ENCODE measurements at places on chromosomes 4 and X.

DNA sequence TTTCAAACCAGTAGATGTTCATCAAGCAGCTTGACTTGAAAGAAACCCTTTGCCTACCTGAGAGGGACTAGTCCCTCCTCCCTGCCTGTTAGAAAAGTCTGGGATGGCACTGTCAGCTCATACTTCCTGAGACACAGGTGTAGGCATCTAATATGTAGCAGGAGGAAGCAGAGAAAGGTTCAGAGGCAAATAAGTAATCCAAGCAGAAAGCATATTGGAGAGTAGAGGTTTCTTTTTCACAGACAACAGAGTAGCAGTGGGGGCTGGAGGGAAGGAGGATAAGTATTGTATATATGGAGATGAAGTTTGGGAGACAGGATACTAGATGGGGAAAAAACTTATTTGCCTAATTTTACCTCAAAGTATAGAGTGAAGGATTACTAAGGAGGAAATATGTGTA is 81.5 kb downstream of the FNIP2 start:
- DNase-seq = no peak

DNA sequence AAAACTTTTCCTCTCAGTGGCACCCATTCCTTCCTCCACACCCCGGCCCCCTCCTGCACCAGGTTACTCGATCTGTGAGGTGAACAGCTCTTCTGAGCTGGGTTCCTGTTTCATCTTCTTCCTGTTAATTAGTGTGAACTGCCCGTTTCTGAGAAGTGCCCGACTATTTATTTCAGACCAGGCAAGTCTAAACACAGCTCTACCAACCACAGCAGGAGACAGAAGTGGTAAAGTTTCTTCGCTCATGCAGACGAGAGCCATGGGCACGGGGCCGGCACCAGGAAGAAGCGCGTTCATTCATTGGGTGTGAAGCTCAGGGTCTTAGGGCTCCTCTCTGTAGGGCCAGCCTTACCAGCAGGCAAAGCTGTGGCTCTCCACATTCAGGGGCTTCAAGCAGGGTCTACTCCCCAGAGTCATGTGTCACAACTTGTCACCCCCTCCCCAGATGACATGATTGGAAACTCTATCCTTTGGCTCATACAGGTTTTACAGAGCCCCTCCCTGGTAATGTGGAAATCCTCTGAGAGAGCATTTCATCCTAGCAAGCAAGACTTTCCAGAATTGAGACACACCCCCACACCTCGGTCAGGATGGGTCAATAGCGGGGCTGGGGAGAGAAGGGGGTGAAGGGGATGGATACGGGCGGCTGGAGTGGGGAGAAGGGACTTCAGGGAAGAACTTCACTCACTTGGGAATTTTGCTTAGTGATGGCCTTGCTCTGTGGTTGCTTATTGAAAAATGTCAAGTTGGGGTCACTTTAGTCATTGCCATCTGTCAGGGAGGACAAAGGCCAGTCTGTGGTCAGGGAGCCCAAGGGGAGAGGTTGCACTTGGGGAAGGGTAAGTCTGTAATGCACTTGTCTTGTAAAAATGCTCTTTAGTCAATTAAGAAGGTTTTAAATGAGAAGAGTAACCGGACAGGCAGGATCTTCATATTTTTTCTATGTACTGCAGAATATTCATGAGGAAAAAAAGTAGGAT is 121.6 kb upstream of the TRIM2 start:
- DNase-seq = no peak

- DNase-seq = no peak
Observed at GRCh38 chr4:138405466-138405891, 163.3 kb upstream of the SLC7A11 start.

DNA sequence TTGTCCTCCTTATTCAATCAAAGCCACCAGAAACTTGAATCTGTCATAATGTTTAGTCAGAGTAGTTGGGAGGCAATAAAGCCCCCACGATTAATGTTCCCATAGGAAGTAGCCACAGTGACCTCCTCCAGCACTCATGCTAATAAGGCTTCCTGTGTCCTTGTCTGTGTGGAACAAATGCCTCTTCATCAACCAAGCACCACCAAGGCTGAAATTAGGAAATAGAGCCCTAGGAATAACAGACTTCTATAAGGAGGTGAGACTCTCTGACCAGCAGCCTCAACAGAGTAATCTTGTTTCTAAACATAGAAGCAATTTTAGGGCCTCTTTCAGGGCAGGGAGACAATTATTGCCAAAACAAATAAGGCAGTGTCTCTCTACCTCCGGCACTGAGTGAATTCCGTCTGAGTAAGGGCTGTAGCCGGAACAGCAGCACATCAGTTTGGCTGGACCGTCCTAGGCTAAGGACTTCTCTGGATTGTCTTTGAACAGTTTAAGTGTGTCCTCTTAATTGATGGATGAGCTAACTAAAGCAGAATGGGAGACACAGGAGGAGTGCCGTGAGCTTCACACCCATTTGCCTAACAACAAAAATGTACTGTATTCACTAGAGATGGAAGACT is 329.2 kb upstream of the HAND2 start:
- DNase-seq = no peak

DNA sequence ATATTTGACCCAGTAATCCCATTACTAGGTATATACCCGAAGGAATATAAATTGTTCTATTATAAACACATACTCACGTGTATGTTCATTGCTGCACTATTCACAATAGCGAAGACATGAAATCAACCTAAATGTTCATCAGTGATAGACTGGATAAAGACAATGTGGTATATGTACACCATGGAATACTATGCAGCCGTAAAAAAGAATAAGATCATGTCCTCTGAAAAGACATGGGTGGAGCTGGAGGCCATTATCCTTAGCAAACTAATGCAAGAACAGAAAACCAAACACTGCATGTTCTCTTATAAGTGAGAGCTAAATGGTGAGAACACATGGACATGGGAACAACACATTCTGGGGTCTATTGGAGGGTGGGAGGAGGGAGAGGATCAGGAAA is 36.5 kb downstream of the NUDT9 start:
- DNase-seq = no peak

GRCh38 chrX:139554991-139555675 is 24.6 kb downstream of the F9 start:
- DNase-seq = no peak

GRCh38 chr4:1813915-1814314 is 20.8 kb downstream of the FGFR3 start:
- DNase-seq = no peak

- DNase-seq = no peak
Observed at GRCh38 chr4:95355021-95355420, 193.8 kb downstream of the UNC5C start.

DNA sequence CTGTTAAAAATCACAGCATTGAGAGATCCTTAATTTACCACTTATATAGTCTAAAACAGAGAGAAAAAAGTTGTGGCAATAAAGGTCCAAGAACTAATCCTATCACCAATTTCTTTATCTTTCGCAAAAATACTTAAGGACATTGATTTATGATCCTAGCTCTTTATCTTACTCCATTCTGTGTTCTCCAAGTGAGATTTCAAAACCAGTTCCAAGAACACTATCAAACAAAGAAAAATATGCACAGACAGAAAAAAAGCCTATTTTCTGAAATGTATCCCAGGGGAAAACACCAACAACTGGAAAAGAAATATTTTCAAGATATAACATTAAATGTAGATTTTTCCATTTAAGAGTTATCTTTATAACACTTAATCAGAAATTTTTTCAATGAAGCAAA is 172.8 kb downstream of the APBB2 start:
- no peak for DNase-seq

- DNase-seq = no peak
Observed at GRCh38 chr4:98672583-98673287, 14.3 kb upstream of the TSPAN5 start.

DNA sequence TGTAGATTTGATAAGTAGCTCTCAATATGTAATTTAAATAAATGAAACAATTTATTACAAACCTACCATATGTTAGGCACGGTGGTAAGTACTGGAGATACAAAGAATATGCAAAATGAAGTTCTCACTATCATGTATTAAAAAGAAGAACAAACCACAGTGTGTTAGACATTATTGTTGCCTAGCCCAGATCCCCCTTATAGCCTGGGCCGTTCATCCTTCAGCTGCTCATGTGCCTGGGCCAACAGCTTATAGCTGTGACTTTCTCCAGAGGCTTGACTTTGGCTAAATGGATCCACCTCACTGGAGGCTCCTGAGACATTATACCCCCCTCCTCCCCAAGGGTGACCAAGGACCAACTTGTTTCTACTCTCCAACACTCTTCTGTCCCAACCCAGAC is 29.8 kb upstream of the CCNG2 start:
- DNase-seq = no peak

- no peak for DNase-seq
Observed at GRCh38 chr4:45453258-45453853, 670.5 kb downstream of the GABRG1 start.

GRCh38 chr4:113593400-113594230 is 167.9 kb downstream of the CAMK2D start:
- DNase-seq = no peak

GRCh38 chr4:113122066-113122465 is 72.6 kb downstream of the ANK2 start:
- no peak for DNase-seq

GRCh38 chr4:74367656-74368290 is 2.8 kb downstream of the EREG start:
- DNase-seq = no peak

- DNase-seq = no peak
Observed at GRCh38 chr4:48930654-48931053, 24.1 kb upstream of the OCIAD2 start.

DNA sequence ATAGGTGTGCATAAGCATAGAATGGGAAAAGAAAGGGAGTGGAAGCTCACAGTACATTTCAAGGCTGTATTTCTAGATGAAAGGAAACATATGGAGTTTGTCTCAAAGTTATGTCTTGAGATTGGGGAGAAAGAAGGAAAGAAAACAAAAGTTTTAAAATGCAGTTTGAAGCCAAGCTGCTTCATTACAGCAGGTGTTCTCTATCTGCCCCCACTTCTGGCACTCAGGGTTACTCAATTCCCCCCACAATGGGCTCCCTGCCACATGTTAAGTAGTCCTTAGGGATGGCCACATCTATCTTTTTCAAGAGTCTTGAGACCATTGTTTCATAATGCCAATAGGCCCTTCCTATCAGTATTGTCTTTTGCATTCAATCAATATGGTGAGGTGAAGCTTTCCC is 367.4 kb upstream of the ANXA10 start:
- DNase-seq = no peak

DNA sequence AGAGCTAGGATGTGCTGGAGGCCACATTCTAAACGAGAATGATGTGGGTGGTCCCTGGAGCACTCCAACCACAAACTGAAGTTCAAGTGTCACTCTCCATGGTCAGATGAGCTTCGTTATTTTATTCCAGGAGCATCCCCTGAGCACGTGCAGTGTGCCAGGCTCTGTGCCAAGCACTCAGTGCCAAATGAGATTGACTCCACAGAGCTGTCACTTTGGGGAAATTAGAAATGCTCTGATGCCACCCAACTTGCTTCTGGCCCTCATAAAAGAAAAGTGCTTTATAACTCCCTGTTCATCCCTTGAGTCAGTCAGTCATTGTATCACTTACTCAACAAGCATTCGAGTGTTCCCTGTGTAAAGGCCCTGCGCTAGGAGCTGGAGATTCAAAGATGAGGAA is 91.2 kb downstream of the RTL5 start:
- no peak for DNase-seq

GRCh38 chrX:28719620-28720019 is 132.4 kb downstream of the IL1RAPL1 start:
- DNase-seq = no peak

GRCh38 chr4:149713031-149713430 is 102.6 kb downstream of the IQCM start:
- DNase-seq = no peak

DNA sequence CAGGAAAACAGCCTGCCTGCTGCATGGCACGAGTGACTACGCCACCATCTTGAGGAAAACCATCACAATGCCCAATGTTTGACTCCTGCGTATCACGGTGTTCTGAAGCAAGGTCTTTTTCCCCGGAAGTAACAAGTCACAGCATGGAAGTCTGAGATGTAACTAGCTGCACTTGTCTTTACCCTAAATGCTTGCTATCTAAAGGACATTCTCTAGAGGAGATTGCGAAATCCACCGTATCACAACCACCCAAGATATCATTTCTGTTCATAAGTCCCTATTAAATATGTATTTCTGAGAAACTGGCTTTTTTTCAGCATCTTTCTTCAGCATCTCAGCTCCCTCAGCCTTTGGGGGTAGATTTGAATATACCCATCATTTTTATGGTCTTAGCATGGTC is 1565.1 kb downstream of the ARAP2 start:
- DNase-seq = no peak

GRCh38 chr4:88063634-88064296 is 56.3 kb downstream of the PKD2 start:
- no peak for DNase-seq

GRCh38 chr4:73006286-73006990 is 63.1 kb downstream of the COX18 start:
- no peak for DNase-seq

DNA sequence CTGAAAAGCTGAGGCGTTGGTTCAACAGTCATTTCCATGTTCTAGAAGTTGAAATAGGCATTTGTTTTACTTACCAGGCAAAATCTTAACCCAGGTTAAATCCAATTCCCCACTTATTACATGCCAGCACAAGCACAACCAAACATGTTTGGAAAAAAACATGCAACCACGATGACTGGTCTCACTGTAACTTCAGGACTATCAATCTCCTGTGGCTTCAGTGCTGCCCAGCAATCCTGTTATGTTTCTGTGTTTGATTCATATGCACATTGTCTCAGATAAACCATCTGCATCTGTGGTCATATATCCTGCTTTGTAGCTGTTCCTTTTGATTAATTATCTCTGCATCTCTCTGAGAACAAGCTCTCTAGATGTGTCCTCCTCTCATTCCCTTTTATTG is 28.3 kb downstream of the PRDM8 start:
- DNase-seq = no peak

GRCh38 chr4:4289055-4289454 is 899 bp downstream of the LYAR start:
- DNase-seq = no peak

- no peak for DNase-seq
Observed at GRCh38 chrX:72271812-72272211, 5.2 kb downstream of the RPS4X start.

GRCh38 chr4:77566148-77566547 is 39.5 kb upstream of the CXCL13 start:
- DNase-seq = no peak

GRCh38 chrX:48090123-48090522 is 18.7 kb upstream of the ZNF630 start:
- no peak for DNase-seq

GRCh38 chr4:74671080-74671698 is 123.1 kb downstream of the BTC start:
- peak; percentile 35 for DNase-seq

DNA sequence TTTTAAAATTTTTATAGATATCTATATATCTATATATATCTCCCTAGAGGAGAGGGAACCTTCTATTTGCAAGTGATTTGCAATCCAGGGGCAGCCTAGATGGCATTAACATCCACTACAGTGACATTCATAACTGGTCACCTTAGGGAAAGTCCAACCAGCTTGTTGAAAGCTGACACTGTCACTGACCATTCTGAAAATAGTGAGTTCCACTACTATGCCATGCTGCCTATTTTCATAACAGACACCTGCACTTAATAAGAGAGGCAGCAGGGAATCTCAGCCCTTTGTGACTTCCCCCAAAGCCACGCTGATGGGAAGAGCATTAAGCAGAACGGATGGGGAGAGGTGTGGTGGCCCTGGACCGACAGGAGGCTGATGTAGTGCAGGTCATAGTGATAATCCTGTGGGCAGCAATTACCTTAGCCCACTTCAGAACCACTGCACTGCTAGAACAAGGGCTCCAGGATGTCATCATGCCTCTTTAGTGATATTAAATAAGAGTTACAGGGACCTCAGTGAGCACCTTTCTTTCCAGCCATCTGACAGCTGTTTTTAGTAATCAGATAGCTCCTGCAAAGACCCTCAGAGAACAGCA is 51.3 kb downstream of the GPRIN3 start:
- DNase-seq = no peak

Measured in naive thymus-derived CD8-positive, alpha-beta T cell (primary cell).